HT1080 (cell line): ENCODE measurements at places on chromosomes 7 and 10.

DNA sequence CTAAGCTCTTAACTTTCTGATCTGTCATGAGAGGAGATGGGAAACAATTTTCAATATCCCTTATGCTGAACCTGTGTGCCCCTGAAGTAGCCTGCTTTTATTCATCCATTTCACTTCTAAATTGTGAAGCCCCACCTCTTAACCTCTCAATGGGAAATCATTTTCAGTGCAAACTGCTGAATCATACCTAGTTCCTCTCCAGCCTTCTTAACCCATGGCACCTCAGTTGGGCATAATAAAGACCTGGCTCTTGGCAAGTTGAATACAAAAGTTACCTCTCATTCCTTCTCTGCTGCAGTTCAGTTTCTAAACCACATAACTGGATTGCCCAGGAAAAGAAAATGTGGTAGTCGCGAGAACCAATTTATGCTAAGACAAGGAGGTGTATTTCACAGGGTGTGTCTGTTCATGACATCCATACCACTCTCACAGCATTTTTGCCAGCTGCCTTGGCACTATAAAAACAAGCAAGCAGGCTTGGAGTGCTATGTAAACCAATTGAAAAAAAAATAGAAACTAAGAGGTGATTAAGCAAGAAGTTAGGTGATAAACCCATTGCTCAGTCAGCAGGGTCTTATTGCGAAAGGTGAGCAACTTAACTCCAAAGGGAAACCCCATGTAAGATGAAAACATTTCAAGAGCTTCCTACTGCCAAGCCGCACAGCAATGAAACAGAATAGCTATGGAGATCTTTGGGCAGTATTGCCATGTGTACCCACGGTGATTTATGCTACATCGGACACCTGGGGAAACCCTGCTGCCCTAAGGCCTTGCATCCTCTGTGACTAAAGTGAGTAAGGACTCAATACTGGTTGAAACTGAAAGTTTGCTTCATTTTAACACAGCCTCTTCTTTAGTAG, 57.0 kb upstream of the DKK1 start:
- peak; percentile 46 for DNase-seq

DNA sequence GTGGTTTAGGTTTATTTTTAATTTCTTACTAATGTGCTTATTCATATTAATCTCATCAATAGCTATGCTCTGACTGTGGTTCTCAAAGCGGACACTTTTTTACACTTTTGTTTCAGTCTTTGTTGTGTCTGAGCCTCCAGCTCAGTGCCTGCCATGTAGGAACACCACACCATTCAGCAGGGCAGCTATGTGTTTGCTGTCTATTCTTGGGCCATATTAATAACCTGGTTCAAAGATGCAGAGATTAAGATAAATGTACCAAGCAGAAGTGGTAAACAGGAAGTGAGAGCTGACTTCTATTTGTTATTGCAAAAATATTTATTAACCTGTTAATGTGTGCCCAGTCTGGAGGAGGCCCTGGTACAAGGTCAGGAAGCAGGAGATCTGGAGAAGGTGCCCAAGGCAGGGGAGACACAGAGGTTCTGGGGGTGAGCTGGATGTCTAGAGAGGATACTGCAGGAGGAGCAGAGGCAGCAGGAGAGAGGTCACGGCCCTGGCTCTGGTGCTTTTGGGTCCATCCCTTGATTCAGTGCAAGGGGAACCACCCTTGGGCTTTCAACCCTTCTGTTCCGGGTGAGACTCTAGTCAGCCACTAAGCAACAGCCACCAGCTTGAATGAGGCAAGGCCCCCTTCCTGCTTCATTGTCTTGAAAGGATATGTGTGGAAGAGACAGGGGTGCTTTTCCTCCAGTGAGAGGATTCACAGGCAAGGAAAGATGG, 1.9 kb downstream of the TBXAS1 start:
- DNase-seq: no peak

- DNase-seq: no peak
Measured at GRCh38 chr10:43322331-43322730, 49.1 kb upstream of the FXYD4 start.

- peak; percentile 2 for DNase-seq
Measured at GRCh38 chr7:115707258-115708012, 323.1 kb downstream of the TFEC start.

DNA sequence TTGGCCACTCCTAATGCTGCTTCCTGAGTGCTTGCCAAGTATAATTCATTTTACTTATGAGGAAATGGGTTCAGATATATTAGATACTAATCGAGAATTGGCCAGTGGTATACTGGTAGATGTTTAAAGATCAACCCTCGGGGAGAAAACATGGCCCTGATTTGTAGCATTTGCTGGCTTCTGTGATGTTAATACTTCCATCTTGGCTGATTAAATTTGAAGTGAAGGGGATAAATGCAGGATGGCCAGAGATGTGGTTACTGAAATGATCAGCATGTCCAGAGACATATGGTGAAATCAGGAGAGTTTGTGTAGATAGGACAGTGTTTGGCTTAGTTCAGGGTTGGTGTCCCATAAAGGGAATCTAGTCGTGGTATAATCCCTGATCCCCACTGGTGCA, 11.2 kb downstream of the UBE2D4 start:
- no peak for DNase-seq

GRCh38 chr7:135208102-135208793, 3.1 kb downstream of the WDR91 start:
- no peak for DNase-seq

GRCh38 chr10:3933733-3934132, 148.7 kb upstream of the KLF6 start:
- no peak for DNase-seq

GRCh38 chr7:157432541-157432956, 95.7 kb downstream of the DNAJB6 start:
- DNase-seq: peak; percentile 46

DNA sequence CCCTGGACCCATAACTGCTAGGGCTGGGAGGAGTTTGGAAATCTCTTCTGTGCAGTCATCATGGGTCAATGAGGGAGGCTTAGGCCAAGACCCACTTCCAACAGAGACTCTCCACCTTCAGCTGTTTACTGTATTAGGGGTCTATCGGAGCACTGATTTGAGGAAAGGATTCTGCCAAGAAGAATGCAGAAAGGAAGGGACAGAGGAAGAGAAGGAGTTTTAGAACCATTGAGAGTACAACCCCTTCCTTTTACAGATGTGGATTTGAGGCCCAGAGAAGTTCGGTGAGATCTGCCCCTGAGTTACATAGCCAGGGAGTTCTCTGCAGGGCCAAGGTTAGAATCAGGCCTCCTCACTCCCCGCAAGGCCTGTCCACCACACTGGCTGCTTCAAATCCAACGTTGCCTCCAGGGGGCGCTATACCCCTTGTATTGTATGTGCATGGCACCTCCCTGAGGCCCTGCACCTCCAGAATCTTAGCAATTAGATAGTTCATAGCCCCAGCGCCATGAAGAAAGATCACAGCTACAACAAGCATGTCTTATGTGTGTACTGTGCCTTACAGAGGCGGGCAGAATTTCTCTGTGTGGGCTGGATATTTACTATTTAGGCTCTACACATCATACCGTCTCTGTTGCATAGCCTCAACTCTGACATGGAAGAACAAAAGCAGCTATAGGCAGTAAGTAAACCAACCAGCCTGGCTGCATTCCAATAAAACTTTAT, 246.8 kb downstream of the SKIDA1 start:
- peak; percentile 69 for DNase-seq

DNA sequence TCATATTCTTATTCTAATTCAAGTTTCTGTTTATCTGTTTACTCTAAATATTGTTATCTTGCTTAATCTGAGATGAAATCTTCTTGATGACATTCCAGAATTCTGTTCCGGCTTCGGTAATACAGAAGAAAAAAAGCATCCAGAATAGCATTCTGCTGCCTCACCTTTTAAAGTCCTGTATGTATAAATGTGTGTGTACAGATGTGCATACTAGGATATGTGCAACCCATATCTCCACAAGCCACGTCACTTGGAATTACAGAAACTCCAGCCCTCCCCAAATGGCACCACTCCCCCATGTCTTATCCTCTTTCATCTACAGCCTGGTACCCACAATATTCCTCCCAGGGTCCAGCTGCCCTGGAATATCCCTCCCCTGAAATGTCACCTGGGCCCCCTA, 27.9 kb upstream of the USP6NL start:
- DNase-seq: no peak

GRCh38 chr7:68840991-68841390, 757.3 kb upstream of the AUTS2 start:
- no peak for DNase-seq

- no peak for DNase-seq
Measured at GRCh38 chr7:129785685-129786514, 166.9 kb downstream of the UBE2H start.

- DNase-seq: no peak
Measured at GRCh38 chr10:86261470-86261869, 105.1 kb downstream of the GRID1 start.

- DNase-seq: peak; percentile 76
Measured at GRCh38 chr10:121927318-121927840, 452 bp downstream of the ATE1 start.

DNA sequence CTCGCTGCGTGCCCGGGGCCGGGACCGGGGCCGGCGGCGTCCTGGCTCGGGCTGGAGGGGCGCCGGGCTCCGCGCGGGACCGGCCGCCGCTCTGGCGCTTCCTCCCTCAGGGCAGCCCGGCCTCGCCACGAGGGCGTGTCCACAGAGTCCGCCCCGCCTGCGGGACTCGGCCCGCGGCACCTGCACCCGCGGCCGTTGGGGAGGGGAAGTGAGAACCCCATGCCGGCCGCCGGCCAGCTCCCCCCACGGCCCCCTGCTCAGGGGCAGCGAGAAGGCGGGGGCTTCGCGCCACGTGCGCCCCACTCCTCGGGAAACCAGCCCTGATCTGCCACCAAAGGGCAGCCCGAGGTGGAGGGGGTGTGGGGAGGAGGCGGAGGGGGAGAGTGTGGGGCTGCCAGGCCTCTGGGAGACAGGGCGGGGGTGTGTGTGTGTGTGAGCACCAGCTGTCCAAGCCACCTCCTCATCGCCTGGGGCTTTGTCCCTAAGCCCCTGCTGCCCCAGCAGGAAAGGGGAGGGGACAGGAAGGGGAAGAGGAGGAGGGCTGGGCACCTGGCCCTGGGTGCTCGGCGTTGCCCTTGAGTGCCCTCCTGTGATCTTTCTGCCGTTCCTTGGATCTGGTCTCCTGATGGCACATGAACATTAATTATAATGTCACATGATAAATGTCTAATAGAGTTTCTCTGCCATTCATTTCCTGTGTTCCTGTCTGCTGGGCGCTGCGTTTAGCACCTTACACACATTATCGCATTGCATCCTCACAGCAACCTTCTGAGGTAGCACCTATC, at the start of gene PIK3AP1:
Gene PIK3AP1 (minus strand): TSS at position 93 of the 785 bp plus-strand sequence. CDS start 120 bp downstream, outside the sequence.
- DNase-seq: no peak

DNA sequence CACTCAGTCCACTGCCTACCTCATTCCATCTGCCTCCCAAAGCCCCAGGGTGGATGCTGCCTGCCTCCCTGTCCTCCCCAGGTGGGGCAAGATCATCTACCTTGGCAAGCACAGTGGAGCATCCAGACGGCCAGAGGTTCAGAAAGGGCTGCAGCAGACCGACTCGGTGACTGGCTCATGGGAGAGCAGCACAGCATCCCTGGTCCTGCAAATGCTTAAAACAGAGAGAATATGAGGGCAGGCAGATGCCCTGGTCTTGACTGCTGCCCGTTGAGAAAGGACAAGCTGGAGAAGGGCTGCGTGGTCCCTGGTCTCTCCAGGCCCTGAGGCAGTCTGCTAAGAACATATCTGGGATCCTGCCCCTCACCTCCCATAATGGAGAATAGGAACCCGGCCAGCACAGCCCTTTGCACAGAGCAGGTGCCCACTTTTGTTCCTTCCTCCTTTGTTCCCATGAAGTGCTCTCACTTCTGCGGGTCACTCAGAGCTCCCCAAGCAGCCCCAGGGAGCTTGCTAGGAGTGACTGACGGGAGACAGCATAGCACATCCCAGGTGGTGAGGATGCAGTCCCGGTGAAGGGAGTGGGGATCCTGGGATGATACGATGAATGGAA, 1.4 kb downstream of the HPS1 start:
- no peak for DNase-seq

GRCh38 chr10:44689368-44689767, 221.8 kb upstream of the TMEM72 start:
- no peak for DNase-seq

GRCh38 chr7:136698231-136698630, 170.2 kb upstream of the CHRM2 start:
- no peak for DNase-seq

GRCh38 chr10:86706401-86706841, 38.1 kb downstream of the LDB3 start:
- DNase-seq: no peak

- DNase-seq: no peak
Measured at GRCh38 chr7:92973974-92974373, 137.6 kb upstream of the CDK6 start.

DNA sequence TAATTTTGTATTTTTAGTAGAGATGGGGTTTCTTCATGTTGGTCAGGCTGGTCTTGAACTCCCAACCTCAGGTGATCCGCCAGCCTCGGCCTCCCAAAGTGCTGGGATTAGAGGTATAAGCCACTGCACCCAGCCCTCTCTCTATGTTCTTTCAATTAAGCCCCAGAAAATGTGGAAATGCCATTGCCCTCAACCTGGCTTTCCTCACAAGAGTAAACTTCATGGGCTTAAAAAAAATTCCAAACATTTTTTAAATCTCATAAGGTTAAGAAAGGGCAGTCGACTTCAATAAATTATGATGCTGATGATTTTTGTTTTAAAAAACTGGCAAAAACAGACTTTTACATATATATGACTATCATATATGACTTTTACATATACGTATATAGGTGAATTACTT, 107.6 kb downstream of the TES start:
- no peak for DNase-seq

DNA sequence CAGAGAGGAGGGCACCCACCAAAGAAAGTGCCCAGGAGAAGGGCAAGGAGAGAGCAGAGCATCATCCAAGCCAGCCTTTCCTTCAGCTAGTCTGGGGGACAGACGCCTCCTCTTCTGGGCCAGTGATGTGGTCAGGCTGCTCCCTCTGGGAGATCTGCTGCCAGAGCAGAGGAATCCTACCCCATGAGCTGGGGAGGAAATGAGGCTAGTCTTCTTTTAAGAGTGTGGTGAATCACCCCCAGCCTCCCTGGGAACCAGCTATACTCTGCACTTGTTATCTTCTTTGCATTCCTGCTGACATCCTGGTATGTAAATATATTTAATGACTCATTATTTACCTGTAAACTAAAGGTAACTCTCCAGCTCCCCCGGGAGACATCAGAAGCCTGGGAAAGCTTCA, 41.6 kb upstream of the EPHB6 start:
- peak; percentile 91 for DNase-seq

- DNase-seq: peak; percentile 44
Measured at GRCh38 chr7:93728292-93728691, 153.8 kb upstream of the CALCR start.

DNA sequence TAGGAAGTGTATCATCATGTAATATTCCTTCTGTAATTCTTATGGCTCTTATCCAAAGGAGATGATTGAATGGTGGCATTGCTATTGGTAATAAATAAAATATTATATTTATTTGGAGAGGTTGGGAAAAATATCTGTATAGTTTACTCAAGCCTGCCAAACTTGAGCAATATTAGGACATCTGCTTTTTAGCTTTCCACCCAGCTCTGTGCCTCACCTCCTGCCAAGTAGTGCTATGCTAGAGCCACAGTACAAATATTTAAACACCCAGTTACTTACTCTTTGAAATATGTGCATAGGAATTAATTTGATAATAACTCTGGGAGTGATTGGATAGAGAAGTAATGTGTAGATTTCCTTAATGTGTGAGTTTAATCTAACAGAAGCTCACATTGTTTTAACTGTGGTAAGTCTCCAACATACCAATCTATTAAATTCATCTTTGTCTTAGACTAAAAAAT, 129.2 kb downstream of the BBS9 start:
- DNase-seq: no peak

GRCh38 chr7:140404565-140405065, 757 bp downstream of the RAB19 start:
- DNase-seq: no peak

- DNase-seq: no peak
Measured at GRCh38 chr10:84194424-84195043, at the start of gene CDHR1. Gene CDHR1 (plus strand): TSS chr10:84194537. CDS start chr10:84194761, 224 bp downstream.
